ENCODE measurements at places on chromosomes 11 and 22.

DNA sequence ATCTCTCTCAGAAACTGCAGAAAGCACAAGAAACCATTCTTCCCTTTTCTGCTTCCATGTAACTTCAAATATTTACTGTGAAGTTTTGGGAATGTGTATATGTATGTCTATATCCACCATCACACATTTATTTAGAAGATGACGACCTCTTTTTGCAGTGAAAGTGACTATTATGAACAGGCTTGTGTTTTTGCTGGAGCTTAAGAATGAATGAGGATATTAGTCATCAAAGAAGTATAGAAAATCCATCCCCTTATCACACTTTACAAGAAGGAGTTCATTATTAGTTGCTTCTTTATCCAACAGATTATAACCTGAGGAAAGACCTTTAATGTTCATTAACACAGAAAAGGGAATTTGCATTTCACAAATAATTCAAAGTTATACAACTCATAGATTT, 21.1 kb upstream of the SLC5A12 start:
- no peak for ATAC-seq

GRCh38 chr11:24872651-24873311, 375.9 kb downstream of the LUZP2 start:
- no peak for ATAC-seq

DNA sequence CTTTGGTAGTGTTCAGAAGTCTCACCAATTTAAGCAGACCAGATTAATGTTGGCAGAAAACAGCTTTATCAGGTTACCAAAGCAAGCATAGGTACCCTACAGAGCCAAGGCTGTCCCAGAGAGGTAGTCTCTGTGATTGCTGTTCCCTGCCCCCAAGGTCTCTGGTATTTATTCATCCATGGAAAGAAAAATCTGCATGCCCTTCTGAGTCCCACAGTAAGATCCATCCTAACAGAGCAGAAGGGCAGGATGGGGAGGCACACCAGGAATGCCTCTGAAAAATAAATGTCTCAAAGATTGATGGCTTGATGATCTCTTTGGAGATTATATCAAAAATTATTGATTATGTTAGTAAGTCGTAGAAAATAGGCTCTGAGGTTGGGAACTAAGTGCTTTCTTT, 122.8 kb downstream of the FAT3 start:
- ATAC-seq = no peak

DNA sequence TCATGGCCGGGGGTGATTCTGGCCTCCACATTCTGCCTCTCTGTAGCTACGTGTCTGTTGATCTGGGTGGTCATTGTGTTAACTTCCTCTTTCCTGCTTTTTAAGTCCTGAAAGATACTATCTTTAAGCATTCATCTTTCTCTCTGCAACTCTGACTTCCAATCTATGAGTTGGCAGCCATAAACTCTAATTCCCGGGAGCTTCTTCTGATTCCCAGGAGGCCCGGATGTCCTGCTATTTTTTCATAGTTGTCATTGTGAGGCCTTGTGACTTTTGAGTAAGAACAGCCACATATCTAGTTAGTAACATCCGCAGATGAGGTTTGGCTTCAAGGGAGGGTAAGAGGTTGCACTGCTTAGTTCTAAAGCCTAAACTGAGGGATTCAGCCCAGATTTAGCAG, 107.8 kb downstream of the SYN3 start:
- ATAC-seq = no peak

- ATAC-seq = peak; percentile 95
Measured at GRCh38 chr11:27012234-27012921, 18.5 kb downstream of the FIBIN start.

DNA sequence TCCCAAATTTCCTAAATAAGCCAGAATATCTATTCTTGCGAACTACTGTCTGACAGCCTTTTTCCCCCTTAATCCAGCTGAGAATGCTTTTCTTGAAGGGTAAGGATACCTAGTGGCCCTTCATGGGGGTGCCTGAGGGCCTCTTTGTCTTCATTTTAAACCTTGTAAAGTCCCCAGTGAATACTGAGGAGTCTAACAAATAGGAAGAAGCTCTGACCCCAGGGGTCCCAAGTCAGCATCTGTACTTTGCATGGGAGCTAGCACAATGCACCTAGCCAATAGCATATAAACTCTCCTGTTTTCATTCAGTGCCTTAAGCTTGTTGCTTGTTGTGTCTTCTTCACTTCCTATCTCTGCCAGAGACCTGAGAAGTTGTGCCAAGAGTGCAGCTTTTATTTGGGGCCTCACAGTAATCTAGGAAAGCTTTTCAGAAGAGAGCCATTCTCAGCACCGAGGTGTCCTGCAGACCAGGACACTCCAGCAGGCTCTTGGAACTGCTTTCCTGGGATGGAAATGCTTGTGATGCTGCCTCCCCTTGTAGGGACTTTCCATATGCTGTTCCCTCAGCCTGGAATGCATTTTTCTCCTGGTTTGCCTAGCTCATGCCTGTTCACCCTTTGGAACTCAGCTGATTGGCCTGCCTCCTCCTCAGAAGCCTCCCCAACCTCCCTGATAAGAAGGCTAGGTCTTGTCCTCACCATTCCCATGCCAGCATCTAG, 37.2 kb downstream of the BMAL1 start:
- no peak for ATAC-seq

- ATAC-seq = no peak
Measured at GRCh38 chr11:5277807-5278382, 8.2 kb upstream of the HBE1 start.

DNA sequence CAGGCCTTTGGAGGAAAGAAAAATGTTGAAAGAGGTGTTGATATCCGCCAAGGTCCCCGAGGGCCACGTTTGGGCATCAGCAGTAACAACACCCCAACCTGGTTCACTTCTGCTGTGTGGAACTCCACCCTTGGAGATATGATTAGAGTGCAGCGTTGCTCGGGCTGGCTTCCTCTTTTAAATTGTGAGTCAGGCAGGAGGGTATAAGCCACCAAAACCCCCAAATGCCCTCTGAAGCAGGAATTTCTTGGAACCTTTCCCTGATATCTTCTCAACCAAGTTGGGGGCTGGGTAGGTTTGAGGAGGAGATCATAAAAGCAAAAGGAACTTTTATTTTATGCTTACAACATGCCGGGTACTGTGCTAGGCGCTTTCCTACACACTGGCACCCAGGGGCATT, 6.4 kb upstream of the C11orf96 start:
- no peak for ATAC-seq

GRCh38 chr11:43585877-43586608, 94.5 kb upstream of the HSD17B12 start:
- no peak for ATAC-seq

DNA sequence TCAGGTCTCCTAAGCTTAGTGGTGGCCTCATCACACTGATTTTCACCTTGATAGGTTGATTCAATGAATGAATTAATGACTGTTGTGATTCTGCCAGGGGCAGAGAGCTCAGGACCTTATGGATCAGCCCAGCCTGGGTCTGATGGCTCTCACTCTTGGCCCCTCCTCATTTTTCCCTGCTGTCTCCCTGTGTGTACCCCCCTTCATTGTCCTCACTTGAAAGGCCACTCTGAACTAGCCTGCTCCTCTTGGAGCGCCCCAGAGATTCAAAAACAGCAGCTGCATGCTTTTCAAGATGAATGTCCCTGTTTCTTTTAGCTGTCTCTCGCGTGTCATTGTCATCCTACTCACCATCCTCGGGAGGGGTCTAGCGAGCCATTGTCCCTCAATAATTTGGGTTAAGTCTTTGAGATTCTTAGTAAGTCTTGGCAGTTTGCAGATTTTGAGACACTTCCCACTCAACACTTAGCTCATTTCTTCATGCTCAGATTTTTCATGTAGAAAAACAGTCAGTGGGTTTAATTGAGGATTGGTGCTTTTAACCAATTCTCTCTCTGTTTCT, 42.5 kb upstream of the MICAL2 start:
- no peak for ATAC-seq

DNA sequence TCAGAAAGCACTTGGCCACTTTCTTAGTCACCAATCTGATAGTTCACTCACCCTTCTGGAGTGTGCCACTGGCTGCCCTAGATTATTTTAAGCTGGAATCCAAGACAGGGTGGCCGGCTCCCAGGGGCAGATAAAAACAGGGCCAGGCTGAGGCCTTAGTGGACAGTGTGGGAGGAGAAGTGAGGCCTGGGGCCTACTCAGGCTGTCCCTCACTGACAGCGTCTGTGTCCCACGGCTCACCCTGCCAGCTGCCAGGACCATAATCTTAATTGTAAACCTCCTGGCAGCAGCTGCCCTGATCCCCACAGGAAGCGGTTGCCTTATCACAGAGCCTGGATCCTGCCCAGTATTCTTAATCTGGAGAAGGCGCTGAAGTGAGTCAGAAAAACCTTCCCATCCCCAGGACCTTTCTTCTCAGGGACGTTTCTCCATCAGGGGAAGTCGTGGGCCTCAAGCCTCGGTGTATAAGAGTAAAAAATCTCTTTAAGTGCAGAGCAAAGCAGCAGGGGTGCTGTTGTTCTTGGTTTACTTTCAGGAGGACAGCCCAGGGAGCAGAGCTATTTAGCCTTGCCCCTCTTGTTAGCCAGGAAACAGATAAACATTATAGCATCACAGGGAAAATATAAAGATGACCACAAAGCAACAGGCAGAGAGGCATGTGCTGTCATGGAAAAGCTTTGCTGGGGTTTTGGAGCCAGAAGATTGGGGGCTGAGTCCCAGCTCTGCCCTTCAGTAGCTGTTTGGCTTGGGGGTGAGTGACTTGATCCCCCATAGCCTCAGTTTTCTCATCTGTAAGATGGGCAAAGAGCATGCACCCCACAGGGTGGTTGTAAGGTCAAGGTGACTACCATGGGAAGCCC, 39.6 kb downstream of the TSPAN18 start:
- ATAC-seq = peak; percentile 75

DNA sequence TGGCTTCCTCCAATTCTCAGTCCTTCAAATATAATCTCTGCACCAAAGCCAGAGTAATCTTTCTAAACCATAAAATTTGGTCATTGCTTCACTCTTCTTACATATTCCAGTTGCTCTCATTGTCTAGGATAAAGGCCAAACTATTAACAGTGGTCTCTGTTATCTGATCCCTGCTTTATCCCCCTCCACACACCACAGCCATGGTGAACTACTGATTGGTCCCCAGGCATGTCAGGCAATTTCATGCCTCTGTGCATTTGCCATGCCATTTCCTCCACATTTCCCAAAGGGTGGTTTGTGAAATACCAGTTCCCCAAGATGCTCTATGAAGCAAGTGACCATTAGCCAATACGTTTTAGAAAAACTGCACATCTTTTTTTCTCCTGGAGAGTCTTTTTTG, 97.0 kb downstream of the FAM181B start:
- ATAC-seq = no peak
